ENCODE measurements at places on chromosomes 13 and 19. TPM values are rescaled to one million over a fixed set of nuclear protein-coding genes. Genes with fewer than 3 reads are reported as not detected.

DNA sequence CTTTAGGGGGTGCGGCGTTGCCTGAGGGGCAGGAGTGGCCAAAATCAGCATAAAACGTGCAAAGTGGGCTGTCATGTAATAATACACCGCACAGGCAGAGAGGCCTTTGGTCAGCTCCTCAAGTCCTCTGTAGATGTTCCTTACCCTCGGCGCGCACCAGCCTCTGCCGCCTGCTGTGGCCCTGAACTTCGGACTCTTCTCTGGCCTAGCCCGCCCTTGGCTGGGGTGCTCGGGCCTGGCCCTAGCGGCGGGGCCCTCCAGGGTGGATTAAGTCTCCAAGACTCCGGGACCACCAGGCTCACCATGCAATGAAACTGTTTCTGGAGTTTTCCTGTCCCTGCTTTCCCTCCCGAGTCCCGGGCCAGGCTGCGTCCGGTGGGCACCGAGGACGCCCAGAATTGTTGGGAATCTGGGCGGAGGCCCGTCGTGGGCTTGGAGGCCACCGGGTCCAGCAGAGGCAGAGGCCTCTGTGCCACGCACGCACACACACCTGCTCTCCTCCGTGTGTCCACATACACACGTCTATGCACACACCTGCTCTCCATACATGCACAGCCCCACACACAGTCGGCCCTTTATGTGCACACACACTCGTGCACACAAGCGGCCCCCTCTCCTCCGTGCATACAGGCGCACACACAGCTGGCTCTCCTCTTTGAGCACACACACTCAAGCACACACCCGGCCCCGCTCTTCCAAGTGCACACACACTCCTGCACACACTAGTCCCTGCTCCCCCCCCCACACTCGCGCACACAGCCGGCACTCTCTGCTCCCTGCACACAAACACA lies 1.5 kb upstream of the TFDP1 start:
- DNase-seq = no peak

The EDNRB gene
- 23.7 TPM for total RNA-seq

The NALCN gene
- total RNA-seq = 6.2 TPM

The IRGC gene
- total RNA-seq = not detected

The PRKCG gene
- not detected for total RNA-seq
